Chondrocyte (in vitro differentiated cells): ENCODE measurements at places on chromosomes 7 and 10. TPM values are rescaled to one million over a fixed set of nuclear protein-coding genes. Genes with fewer than 3 reads are reported as not detected.

Gene PILRA
- 0.60 to 0.92 TPM (median 0.62 TPM) in 3 replicates for total RNA-seq

DNA sequence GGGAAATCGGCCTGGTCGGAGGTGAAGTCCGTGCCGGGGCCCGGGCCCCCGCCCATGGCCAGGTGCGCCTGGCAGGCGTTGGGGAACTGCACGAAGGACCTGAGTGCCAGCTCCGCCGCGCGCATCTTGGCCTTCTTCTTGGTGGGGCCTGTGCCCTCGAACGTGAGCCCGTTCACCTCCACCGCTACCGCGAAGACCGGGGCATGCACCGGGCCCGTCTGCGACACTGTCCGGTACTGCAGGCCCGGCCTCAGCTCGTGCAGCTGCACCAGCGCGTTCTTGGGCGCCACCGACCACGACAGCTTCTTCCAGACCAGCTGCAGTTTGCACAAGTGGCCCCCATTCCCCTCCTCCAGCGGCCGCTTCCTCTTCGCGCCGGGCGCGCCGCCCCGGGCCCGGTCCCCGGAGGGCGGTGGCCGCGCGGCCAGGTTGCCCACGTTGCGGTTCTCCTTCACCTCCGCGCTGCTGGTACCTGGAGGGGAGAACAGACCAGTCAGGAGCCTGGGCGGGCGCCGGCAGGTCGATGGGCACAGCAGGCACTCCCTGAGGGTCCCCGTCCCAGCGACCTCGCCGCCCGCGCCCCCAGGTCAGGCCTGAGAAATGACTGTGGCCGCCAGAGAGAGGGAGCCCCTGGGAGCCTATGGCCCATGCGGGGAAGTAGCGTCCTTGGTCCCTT lies 307.4 kb downstream of the WDR37 start:
- no peak overlapping the region for H3K27ac ChIP-seq
- no peak for DNase-seq
- no peaks in the 10 kb centered on the region for H3K36me3 ChIP-seq
- H3K4me1 ChIP-seq, result peaks cover 36% of the 10 kb centered on the region
- no peaks in the 10 kb centered on the region for H3K27me3 ChIP-seq

DNA sequence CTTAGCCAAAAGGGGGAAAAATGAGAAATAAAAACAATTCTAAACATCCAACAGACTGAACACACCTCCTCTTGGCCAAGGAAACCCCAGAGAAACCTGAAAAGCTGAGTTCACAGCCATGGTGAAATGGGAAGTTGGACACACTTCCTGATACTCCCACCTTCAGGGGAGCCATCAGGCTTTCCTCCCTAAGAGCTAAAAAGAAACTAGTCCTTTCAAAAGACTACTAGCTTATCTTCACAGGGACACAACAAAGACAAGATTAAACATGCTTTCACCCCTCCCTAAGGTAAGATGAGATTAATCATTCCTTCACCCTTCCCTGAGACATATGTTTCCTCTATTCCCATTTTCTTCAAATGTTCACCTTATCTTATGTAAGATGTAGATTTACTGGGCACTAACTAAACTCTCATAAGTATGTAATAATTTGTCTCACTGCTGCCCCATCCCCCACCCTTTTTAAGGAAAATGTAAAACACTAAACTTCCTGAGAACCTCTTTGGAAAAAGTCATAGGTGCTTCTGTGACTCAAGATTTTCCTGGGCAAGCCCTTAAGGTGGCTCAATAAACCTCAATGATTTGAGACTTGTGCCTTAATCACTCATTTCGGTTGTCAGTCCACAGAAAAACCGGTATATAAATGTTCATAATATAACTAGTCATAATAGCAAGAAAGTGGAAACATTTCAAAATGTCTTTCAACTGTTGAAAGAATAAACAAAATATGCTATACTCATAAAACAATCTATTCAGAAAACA lies 40.5 kb downstream of the HTR7 start:
- no peak overlapping the region for H3K27ac ChIP-seq
- no peaks in the 10 kb centered on the region for H3K4me1 ChIP-seq

- no peaks in the 10 kb centered on the region for H3K36me3 ChIP-seq
- no peak for DNase-seq
- peaks cover 39% of the 10 kb centered on the region for H3K27me3 ChIP-seq
These were observed 42.0 kb downstream of the CDH23 start for GRCh38 chr10:71438761-71439160.

DNA sequence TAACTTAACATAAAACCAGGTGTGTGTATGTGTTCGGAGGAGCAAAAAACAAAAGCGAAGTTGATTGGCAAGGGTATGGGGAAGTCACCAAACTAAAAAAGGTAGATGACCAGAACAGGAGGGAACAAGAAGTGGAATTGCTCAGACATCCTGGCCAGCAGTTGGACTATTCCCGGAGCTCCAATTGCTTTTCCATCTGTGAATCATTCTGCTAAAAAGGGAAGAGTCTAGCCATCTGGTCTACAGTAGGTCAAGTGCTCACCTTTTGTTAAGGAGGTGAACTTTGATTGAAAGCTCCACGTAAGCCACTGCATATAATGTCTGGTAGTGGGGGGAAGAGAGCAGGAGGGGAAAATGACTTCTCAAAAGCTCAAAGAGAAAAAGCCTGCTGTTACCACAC lies 50.0 kb upstream of the BET1 start:
- H3K36me3 ChIP-seq, result no peaks in the 10 kb centered on the region
- H3K27me3 ChIP-seq, result no peaks in the 10 kb centered on the region
- H3K27ac ChIP-seq, result no peak overlapping the region
- no peak overlapping the region for H3K4me3 ChIP-seq

DNA sequence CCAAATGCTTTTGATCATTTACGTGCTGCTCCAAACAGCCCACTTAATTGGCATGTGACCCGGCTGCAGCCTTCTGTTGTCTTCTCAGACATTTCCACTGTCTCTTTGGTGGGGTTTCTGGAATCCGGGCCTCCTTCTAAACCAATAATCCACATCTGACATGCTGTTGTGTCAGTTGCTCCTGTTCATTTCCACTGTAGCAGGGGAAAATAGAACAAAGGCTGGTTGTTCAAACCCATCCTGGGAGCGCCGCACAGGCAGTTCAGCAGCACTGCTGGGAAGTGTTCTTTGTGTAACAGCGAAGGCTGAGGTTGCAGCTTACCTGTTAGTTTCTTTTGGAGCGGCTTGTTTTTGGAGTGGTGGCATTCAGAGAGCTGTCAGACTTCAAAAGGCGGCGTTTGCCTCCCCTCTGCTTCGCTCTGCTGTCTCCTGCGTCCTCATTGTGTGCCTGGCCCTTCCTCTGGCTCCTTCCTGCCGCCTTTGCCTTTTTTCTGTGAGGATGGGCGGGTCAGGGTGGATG lies 149.4 kb downstream of the SNX10 start:
- H3K4me3 ChIP-seq, result no peak overlapping the region
- peaks cover 7% of the 10 kb centered on the region for H3K27me3 ChIP-seq
- no peak for DNase-seq
- no peak overlapping the region for H3K27ac ChIP-seq
- no peaks in the 10 kb centered on the region for H3K36me3 ChIP-seq

DNA sequence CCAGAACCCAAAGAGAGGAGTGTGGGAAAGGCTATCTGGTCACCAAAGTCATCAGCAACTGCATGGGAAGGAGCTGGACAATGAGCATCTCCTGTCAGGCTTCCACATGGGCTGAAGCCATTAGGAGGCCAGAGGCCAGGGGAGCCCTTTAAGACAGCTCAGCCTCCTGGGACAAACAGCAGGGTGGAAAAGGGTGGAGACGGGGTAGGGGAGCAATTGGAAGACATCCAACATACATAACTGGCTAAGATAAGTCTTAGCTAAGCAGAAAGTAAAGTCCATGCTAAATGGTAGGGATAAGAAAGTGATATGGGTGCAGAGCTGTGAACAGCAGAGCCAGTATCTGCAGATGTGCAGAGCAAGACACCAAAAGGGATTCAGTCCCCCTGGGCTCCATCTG lies 1.5 kb upstream of the OAT start:
- no peak overlapping the region for H3K4me3 ChIP-seq
- no peak overlapping the region for H3K27ac ChIP-seq
- peaks cover 27% of the 10 kb centered on the region for H3K4me1 ChIP-seq
- H3K36me3 ChIP-seq, result no peaks in the 10 kb centered on the region
